ENCODE measurements at places on chromosomes 2 and 18.

GRCh38 chr2:224983712-224984554 lies 58.3 kb downstream of the DOCK10 start:
- DNase-seq = no peak

GRCh38 chr2:149808556-149808955 lies 221.0 kb upstream of the MMADHC start:
- no peak for DNase-seq

DNA sequence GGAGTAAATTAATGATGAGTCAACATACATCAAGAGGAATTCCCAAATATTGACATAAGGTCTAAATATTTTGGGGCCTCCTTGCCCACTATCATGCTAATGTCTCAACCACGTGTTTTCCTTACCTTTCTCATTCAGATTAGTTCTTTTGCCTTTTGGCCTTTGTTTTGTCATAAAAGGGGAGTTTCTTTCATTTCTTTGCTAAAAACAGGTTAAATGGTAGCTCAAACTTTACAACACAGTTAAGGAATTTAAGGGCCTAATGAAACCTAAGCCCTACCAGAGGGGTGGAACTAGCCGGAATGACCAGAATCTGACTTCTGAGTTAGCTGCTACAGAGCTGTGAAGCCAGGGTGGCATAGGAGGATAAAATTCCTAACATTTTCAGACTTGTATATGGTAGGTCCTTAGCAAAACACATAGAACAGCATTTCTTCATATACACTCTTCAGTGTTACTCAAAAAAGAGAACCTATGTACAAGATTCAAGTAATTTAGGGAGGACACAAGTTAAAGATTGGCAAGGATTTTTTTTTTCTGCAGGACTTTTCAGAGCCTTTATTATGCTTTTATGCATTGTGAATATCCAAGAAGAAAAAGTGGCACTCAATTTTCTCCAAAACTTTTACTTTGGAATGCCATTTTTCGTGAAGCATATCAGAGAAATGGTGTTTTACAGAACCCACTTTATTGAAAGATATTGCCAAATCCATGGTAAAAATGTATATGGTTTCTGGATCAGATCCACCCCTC lies 633.1 kb downstream of the ARHGAP15 start:
- no peak for DNase-seq

- DNase-seq = no peak
These were observed 17.0 kb downstream of the STAT1 start for GRCh38 chr2:190996947-190997346.

- DNase-seq = no peak
These were observed 59.2 kb downstream of the KYNU start for GRCh38 chr2:142936629-142937028.

DNA sequence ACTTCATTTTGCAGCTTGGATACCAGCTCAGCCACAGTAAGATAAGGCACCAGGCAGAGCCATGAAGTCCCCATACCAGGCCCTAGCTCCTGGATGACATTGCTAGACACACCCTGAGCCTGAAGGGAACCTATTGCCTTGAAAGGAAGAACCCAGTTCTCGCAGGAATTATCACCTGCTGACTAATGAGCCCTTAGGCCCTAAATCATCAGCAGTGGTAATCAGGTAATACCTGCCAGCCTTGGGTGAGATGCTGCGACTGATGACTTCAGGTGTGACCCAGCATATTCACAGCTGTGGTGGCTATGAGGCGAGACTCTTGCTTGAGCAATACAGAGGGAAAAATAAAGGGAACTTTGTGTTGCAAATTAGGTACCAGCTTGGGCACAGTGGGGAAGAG lies 24.9 kb downstream of the CLK1 start:
- no peak for DNase-seq

- DNase-seq = no peak
These were observed 5.8 kb downstream of the ITGA6 start for GRCh38 chr2:172433144-172433543.

- DNase-seq = no peak
These were observed 428.6 kb upstream of the FSHR start for GRCh38 chr2:49582946-49583345.

DNA sequence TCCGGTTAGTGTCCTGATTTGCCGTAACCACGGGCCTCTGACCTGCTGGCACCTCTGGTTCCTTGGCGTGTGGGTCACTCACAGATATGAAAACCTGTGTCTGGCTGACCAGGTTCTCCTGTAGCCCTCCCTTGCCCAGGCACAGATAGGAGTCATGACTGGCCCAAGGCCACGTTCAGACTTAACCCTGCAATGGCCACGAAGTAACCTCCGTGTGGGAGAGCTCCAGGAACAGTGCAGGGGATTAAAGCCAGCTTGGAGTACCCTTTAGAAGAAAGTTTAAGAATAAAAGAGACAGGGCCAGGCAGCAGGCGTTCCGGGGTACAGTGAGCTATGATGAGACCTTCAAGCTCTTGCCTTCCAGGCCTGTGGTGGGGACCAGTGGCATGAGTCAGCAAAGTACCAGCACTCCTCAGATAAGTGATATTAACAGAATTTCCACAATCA lies 25.5 kb downstream of the CENPO start:
- DNase-seq = no peak

DNA sequence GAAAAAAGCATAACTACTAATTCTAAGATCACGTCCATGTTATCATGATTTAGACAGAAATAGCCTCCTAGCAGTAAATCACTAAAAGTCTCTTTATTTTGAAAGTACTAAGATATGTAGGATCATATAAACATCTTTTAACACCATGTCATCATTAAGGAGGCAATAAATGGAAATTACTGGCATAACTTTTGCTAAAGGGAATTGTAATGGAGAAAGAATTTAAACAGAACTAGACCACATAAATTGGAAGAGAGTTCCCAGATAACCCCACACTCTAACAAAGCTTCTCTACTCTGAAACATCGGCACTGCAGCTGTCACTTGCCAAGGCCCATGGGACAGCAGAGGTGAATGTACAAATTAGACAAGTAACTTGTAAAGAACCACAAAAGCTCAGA lies 29.5 kb downstream of the STK39 start:
- no peak for DNase-seq

GRCh38 chr2:127149384-127149783 lies 42.4 kb upstream of the BIN1 start:
- DNase-seq = no peak

DNA sequence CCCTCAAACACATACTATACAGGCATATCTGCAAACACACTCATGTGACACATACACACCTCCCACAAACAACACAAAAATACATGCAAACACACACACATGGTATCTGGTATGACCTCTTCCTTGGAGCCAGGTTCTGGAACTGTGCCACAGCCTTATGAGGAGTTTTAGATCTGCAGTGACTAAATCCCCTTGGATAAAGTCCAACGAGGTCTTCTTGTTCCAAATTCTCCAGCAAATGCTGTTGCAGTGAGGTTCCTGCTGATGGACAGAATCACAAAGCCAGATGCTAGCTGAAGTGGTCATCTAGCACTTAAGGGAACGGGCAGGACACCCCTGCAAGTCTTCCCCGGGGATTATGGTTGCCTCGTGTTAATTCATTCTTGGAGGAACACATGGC lies 54.5 kb upstream of the DAPL1 start:
- DNase-seq = no peak

GRCh38 chr2:2910259-2910658 lies 467.4 kb downstream of the EIPR1 start:
- DNase-seq = no peak

GRCh38 chr18:6248017-6248416 lies 166.7 kb downstream of the L3MBTL4 start:
- no peak for DNase-seq

DNA sequence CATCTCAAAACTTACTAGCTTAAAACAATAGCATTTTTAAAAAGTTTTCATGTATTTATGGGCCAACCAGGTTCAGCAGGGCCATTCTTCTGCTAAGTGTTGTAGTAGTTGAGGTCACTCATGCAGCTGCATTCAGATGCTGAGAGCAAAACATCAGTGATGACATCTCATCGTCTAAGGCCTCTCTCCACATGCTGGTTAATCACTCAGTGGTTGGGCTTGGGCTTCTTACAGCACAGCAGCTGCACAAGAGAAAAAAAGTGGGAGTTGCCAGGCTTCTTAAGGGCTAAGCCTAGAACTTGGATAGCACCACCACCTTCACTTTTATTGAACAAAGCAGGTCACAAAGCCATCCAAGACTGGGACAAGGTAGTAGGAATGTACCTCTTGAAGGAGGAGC lies 190.3 kb downstream of the IRS1 start:
- no peak for DNase-seq

DNA sequence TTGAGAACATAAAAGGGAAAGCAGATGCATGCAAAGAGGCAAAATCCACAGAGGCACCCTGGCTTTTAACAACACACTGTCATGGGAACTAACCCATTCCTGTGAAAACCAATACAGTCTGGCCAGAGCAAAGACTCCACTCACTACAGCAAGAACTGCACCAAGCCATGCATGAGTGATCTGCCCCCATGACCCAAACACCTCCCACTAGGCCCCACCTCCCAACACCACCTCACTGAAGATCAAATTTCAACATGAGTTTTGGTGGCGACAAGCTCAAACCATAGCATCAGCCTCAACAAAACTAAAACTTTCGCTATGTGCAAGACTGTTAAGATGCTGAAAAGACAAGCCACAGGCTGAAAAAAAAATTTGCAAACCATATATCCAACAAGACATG lies 162.8 kb downstream of the SMAD2 start:
- DNase-seq = no peak

GRCh38 chr2:126900646-126901319 lies 2.1 kb downstream of the TEX51 start:
- DNase-seq = peak; percentile 6

DNA sequence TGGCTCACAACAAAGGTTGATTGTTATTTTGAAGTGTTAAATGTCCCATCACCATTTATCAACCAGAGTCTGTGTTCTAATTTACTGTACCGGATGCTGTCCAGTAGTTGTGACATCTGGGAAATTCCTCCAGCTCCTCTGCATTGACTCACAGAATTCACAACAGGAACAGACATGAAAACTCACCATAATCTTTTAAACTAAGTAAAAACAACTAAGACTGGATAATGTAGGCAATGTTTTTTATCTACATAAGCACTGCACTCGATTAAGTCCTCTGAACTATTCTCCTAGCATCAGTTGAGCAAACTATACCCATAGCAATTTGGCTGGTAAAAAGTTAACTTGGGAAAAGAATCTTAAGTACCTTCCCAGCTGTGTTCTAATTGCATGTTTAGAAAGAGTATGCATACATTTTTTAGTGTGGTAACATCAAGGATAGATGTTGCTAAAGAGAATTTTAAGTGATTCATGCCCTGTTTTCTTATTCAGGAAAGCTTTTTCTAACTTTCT lies 42.9 kb upstream of the MYO1B start:
- DNase-seq = no peak

- DNase-seq = no peak
These were observed 4.2 kb upstream of the PAX8 start for GRCh38 chr2:113282747-113283533.

- no peak for DNase-seq
These were observed 225.0 kb downstream of the SUCLG1 start for GRCh38 chr2:84234103-84234502.

- peak; percentile 80 for DNase-seq
These were observed at the start of gene TRAF3IP1 for GRCh38 chr2:238320246-238320647. Gene TRAF3IP1, plus strand, starts transcription at chr2:238320518. Its CDS starts 145 bp downstream, at chr2:238320663.

GRCh38 chr2:43059183-43059897 lies 167.1 kb downstream of the ZFP36L2 start:
- peak; percentile 92 for DNase-seq

GRCh38 chr2:11683966-11684365 lies 14.0 kb upstream of the NTSR2 start:
- no peak for DNase-seq

DNA sequence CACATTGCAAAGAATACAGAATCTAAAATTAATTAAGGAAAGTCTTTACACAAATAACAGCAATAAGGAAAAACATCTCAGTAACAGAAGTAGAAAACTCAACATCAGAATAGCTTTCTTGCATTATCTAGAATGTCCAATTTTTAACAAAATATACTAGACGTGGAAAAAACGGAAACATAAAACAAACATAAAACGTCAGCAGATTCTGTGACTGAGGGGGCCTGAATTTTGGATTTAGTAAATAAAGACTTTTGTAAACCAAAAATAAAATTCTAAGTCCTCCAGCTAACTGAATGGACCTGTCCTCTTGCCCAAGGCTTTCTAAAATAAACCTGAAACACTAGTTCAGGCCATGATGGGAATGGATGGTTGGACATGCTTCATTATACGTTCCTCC lies 773.5 kb upstream of the LRRTM1 start:
- DNase-seq = no peak

DNA sequence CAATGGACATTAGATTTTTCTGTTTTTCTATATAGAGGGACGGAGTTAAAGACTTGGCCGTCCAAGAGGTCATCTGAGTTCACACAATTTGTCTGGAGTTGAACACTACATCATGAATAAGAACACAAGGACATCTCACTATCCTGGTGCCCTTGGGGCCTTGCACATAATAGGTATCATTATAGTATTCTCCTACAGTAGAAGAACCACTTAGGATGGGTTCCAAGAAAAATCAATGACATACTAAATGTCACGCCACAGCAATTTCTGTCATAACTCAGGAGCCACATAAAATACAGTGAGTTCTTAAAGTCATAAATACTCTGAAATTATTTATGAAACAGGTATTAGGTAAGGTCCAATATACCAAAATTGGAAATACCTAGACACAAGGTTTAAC lies 154.4 kb downstream of the NCKAP5 start:
- DNase-seq = no peak

GRCh38 chr2:104851291-104852089 lies 2.4 kb upstream of the POU3F3 start:
- no peak for DNase-seq

GRCh38 chr2:179860255-179861026 lies 971 bp downstream of the ZNF385B start:
- DNase-seq = no peak

DNA sequence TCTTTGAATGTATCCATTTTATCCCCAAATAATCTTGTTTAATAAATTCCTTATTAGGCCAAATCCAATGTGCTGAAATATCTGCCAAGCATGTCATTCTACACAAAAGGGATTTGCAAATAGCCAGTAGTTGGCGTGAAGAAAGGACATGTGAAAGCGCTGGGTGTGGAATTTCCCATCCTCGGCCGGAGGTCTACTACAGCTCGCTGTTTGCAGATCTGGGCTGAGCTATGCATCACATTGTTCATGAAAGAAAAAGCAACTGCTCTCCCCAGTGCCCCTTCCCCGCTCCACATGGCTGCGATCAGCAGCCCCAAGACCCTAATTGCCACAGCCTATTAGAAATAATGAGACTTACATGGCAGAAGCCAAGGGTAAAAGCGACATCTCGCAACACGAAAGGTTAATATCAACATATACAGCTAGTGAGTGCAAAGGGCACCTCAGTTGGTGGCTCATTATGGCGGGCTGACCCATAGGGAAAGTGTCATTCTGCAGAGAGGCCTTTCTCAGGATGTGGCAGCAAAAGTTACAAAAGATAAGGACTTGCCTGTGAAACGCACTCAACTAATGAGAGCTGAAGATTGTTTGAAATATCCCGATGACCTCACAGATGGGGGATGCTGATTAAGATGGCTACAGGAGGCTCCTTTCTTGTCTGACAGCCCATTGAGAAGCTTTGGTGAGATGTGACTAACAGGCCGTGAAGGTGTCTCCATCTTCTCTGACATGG lies 126.9 kb upstream of the CYP1B1 start:
- DNase-seq = no peak

GRCh38 chr18:40313030-40313642 lies 1641.9 kb upstream of the PIK3C3 start:
- no peak for DNase-seq

All from stimulated activated naive CD8-positive, alpha-beta T cell treated with anti-CD3 and anti-CD28 coated beads, Interleukin-15, amount 100 ng/mL, for 72 hours (primary cell).